ENCODE measurements at places on chromosomes 6 and 20. TPM values are rescaled to one million over a fixed set of nuclear protein-coding genes. Genes with fewer than 3 reads are reported as not detected.
A peak's percentile ranks its signal among the peaks of the same experiment; 100 is the strongest.

Gene CCN5
- 40.1 TPM for total RNA-seq

DNA sequence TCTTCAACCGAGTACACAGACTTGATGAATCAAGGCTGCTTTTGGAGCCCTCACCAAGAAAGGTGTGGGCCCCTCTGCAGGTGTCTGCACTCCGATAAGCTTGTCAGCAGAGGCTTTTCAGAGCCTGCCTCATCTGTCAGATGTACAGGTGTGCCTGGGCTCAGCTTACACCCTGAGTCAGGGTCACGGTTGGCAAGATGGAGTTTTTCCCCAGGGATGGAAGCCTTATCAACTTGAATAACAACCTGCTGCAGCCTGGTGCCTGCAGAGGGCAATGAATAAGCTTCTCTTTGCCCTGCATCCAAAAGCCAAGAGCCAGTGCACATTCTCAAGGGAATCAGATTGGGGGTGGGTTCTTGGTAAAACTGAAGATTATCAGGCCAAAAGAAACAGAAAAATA, 427.1 kb downstream of the CD83 start:
- no peak for DNase-seq

Gene PLCB1
- total RNA-seq: 3.9 TPM

GRCh38 chr20:37257988-37258387, 3.6 kb downstream of the GHRH start:
- no peak for DNase-seq

DNA sequence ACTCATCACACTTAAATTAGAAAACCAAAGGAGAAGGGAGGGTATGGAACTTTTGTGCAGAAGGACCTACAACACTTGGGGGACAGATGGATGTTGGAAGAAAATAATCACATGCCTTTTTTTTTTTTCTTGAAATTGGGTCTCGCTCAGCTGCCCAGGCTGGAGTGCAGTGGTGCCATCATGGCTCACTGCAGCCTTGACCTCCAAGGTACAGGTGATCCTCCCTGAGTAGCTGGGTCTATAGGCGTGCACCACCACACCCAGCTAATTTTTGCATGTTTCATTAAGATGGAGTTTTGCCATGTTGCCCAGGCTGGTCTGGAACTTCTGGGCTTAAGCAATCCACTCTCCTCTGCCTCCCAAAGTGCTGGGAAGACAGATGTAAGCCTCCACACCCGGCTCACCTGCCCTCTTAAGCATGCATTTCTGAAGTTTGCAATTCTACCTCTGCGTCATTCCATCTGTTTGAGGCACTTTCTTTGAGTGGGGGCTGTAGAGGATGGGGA, 370.8 kb upstream of the JARID2 start:
- DNase-seq: no peak

DNA sequence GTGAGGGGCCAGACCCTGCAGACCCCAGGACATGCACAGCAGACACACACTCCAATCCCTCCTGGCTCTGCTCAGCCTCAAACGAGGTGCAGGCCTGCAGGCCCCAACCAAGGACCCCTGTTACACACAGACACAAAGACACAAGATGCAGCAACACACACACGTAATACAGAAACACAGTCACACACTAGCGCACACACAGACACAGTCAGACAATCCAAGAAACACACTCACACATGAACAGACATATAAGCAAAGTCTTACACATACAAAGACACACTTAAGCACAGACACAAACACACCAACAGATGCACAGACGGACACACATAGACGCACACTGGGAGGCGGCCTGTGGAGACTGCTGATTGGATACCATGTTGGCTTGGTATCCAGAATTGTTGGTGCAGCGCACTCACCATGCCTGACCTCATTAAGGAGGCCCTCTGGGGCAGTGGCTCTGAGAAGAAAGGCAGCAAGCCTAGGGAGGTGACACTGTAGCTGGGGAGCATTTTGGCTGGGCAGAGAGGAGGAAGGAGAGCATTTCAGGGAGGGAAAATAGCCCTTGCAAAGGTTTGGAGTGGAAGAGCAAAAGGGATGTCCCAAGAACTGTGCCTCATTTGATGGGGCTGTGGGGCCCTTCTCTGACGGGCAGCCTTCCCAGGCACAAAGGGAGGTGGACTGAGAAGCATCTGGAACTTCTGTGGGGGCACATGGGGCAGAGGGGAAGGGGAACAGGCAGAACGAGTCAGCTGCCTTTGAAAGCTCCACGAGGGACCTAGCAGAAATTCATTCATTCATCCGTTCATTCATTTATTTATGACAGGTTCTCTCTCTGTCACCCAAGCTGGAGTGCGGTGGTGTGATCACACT, 1.4 kb upstream of the HSPA12B start:
- no peak for DNase-seq

DNA sequence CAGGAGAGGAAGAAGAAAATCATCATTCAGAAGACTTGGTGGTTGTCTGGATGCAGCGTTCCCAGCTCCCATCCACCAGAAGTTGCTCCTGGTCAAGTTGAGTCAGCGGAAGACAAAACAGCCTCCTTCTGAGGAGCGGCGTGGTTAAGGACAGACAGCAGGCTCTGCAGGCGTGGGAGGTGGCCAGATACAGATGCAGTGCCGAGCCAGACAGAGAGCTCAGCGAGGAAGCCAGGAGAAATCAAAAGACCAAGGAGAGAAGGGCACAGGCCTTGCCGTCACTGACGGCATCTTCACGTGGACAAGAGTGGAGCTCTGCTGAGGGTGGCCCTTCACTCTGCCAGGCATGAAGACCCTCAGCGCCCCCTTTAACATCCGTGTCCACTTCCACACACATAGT, 158.5 kb downstream of the THBS2 start:
- no peak for DNase-seq

DNA sequence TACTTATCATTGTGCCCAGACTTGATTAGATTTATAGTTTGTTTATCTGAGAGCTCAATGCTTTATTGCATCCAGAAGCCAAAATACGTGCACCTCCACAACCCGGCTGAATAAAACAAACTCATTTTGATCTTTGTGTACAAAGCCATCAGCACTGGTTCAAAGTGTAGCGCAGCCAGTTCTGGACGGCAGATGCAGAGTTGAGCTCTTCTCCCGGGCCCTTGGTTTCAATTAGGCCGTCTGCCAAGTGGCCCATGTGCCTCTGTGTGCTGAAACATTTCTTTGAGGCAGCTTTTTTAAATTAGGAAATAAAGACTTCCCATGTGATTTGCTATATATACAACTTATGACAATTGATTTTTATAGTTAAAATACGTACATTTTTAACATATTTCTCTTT, 96.2 kb upstream of the RSPO3 start:
- DNase-seq: no peak

DNA sequence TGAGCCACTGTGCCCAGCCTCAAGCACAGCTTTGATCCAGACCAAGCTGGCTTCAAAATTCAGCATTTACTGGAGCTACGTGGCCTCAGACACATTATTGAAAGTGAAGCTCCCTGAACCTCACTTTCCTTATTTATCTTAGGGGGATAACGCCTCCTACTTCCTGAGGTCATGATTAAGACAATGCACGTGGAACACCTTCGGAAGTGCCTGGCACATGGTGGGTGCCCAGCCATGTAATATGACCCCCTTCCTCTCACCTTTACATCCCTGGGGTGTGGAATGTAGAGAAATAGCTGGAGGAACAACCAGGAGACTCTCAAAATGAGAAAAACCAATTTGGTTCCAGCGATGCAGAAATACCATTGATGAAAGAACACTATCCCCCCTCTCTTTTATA, 1.6 kb upstream of the CLPS start:
- no peak for DNase-seq

GRCh38 chr6:37160922-37161778, 8.8 kb upstream of the PIM1 start:
- no peak for DNase-seq

GRCh38 chr20:51366155-51366886, 176.2 kb downstream of the NFATC2 start:
- peak; percentile 91 for DNase-seq

Gene UST
- total RNA-seq: 19.5 TPM

Gene WFDC5
- total RNA-seq: 409 TPM

GRCh38 chr20:48419173-48419572, 408.6 kb downstream of the PREX1 start:
- DNase-seq: no peak

Gene TMEM200A
- total RNA-seq: 0.76 TPM

DNA sequence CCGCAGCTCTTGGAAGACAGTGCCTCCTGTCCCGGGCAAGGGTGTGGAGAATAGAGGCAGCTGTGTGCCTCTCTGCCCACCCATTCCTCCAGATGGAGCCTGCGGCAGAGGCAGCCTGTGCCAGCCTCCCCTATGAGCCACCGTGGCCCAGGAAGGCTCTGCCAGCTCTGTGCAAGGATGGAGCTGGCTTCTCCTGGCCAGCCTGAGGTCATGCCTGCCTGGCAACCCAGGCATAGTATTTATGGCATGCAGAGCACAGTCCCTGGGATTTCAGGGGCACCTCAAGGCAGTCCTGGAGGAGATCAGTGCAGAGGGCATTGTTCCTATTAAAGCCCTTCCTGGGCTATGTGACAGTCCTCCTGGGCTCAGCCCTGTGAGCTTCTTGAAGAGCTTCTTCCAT, 1.5 kb downstream of the EPB41L1 start:
- DNase-seq: no peak

DNA sequence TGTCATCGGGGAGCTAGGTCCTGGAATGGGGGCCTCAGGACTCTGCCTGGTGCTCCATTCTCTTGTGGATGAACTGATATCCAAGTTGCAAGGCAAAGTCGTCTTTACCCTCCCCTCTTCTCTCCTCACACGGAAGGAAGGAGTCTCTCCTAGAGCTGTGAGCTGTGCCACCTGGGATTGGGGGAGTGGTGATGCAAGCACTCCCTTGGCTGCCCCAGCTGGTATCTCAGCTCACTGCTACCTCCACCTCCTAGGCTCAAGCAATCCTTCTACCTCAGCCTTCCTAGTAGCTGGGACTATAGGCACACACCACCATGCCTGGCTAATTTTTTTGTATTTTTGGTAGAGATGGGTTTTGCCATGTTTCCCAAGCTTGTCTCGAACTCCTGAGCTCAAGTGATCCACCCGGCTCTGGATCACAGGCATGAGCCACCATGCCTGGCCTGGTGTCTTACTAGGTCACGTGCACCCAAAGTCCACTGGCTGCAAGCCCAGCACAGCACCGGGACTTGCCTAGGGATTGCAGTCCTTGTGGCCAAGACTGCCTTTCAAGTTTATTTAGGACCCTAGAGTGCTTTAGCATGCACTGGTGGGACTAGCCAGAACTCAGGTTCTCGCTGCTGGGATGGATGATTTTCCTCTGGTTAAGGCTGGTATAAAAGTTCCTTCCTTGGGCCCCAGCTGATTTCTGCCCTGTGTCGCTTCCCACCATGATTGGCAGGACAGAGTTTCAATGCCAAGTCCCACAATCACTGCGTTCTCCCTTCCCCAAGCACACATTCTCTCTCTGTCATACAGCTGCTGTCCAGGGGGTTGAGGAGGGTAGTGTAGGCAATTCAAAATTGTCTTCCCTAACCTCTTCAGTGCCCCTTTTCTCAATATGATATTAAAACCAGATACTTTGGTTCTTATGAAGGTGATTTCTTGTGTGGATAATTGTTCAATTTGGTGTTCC, 33.5 kb downstream of the SMAP1 start:
- DNase-seq: no peak

Gene C20orf202
- total RNA-seq: 0.97 TPM

Gene TP53TG5
- not detected for total RNA-seq

- no peak for DNase-seq
Observed at GRCh38 chr20:2602046-2602735, 50.2 kb upstream of the NOP56 start.

GRCh38 chr6:27871924-27872638, 40.1 kb downstream of the OR2B2 start:
- peak; percentile 77 for DNase-seq

- DNase-seq: no peak
Observed at GRCh38 chr6:119215885-119216590, 133.5 kb downstream of the MAN1A1 start.

Gene SLPI
- total RNA-seq: 118 TPM

DNA sequence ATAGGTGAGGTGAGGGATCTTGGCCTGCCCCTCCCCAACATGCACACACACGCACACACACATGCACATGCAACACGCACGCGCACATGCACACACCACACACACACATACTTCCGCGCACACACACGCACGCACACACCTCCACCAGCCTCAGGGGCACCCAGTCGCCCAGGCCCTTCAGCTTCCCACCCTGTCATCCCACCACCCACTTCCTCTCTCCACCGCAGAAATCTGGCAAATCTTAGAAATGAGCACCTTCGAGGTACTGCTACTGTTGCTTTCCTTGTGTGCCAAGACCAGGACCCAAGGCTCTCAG, 1.2 kb downstream of the SPDEF start:
- DNase-seq: no peak

Gene CST5
- not detected for total RNA-seq

DNA sequence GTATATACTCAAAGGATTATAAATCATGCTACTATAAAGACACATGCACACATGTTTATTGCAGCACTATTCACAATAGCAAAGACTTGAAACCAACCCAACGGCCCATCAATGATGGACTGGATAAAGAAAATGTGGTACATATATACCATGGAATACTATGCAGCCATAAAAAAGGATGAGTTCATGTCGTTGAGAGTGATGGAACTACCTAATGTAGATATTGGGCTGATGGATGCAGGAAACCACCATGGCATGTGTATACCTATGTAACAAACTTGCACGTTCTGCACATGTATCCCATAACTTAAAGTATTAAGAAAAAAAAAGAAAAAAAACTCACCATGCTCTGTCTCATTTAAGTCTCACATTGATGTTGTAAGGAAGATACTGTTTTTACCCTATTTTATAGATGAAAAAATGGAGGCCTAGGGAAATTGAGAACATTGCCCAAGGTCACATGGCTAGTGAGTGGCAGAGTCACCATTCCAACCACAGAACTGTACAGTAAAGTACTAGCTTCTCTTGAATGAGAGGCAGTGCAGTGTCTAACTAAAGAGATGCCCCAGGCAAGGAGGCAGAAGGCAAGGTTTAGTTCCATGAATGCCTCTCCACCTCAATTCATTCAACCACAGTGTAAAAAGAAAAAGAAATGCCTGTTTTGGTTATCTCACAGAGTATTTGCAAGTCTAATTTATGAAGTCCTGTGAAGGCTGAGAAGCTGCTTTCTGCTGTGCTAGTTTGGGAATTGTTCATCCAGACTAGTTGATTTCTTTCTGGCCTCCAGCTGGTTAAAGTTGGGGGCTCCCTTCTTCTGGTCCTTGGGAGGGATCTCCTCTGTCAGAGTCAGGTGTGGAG, 68.2 kb downstream of the FIG4 start:
- no peak for DNase-seq

Gene APOBEC2
- total RNA-seq: not detected

Gene ARMH2
- not detected for total RNA-seq

DNA sequence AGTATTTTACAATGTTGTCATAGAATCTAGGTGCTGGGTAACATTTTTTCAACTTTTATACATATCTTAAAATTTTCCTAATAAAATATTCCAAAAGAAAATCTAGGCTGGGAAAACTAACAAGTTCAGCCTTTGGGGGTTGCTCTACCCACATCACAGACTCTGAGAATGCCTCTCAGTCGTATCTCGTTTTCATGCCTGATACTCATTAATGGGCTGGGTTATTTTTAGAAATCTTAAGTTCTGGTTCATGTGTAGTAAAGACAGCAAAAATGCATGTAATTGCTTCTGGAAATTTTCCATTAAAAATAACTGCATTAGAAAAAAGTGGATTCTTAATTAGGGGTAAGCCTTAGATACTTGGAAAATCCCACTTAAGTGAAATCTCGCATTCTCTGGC, 149.3 kb downstream of the SLC24A3 start:
- DNase-seq: no peak

Gene GGTLC1
- total RNA-seq: not detected

GRCh38 chr6:106220485-106220884, 105.1 kb downstream of the ATG5 start:
- DNase-seq: no peak

Gene RCAN2
- total RNA-seq: 13.8 TPM

- DNase-seq: no peak
Observed at GRCh38 chr20:38725931-38726803, 1.9 kb downstream of the SLC32A1 start.

Measured in suprapubic skin (tissue), 4 donors.